ENCODE measurements at places on chromosomes 6 and 20. TPM values are rescaled to one million over a fixed set of nuclear protein-coding genes. Genes with fewer than 3 reads are reported as not detected.

DNA sequence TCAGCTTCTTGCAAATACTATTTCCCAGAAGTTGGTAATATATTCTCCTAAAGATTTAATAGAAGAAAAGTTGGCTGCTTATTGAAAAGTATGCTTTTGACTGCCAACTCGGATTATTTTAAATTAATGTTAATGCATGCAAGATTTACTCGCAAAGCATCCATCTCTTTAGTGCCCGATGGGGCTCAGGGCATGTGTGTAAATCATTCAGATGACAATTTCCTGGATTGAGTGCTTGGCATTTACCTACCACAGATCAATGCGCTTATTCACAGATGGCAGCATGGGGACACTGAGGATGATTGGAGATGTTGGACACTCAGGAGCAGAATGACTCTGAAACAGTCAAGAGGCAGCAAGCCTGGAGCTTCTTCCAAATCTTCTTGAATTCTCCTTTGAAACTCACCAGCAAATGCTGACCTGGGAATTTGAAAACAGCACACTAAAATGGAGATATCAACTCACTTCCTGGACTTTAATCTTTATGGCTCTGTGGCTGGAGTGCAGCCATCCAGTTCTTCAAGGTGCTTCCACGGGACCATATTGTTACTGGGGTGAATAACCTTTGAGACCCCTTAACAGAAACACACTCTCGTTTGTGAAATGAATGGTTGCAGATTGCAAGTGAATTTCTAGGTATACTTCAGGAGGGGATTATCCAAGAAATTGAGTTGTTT lies 34.1 kb upstream of the TIAM2 start:
- H3K4me1 ChIP-seq, result peaks cover 15% of the 10 kb centered on the region
- no peak for DNase-seq
- H3K27ac ChIP-seq, result peak overlapping the region; percentile 46
- no peaks in the 10 kb centered on the region for H3K27me3 ChIP-seq
- H3K36me3 ChIP-seq, result no peaks in the 10 kb centered on the region

DNA sequence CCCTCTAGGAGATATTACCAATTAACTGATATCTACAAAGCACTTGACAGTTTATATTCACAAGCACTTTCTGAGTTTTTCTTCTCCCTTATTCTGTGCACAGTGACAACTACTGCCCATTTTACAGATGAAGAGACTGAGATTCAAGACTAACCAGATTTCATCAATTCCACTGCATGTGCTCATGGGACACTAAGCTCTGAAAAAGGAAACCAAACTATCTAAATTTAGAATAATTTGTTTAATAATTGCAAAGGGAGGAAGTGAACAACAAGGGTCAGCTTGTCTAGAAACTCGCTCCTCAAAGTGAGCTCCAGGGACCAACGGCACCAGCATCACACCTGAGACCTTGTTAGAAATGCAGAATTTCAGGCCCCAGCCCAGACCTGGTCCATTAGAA lies 50.8 kb upstream of the MYLIP start:
- H3K36me3 ChIP-seq, result no peaks in the 10 kb centered on the region
- H3K4me3 ChIP-seq, result no peak overlapping the region
- DNase-seq, result no peak

GRCh38 chr6:17193106-17193775 lies 87.9 kb upstream of the RBM24 start:
- no peaks in the 10 kb centered on the region for H3K4me1 ChIP-seq
- H3K27ac ChIP-seq, result no peak overlapping the region
- H3K27me3 ChIP-seq, result no peaks in the 10 kb centered on the region
- DNase-seq, result no peak

DNA sequence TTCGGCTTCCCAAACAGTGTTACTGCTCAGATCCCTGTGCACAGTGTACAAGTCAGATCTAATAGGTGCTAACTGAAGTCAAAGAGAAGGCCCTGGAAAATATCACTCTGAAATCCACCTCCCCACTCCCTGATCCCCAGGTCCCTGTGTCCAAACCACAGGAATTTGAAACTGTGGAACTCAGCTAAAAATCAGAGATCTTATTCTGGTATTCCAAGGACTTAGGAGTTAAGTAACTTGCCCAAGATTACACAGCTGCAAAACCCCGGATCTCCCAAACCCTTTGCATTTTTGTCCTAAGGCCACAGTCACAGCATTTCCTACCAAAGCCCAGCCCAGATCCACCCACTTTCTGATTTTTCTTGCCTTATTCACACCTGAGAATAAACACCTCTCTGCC lies 32.3 kb upstream of the SLC23A2 start:
- DNase-seq, result no peak
- no peaks in the 10 kb centered on the region for H3K27me3 ChIP-seq
- no peaks in the 10 kb centered on the region for H3K4me1 ChIP-seq
- H3K27ac ChIP-seq, result no peak overlapping the region

- no peak for DNase-seq
- H3K27ac ChIP-seq, result no peak overlapping the region
- H3K4me3 ChIP-seq, result no peak overlapping the region
- H3K27me3 ChIP-seq, result no peaks in the 10 kb centered on the region
- no peaks in the 10 kb centered on the region for H3K36me3 ChIP-seq
Measured at GRCh38 chr6:9540126-9540525, 874.7 kb downstream of the TFAP2A start.

GRCh38 chr6:44219815-44220784 lies 3.3 kb upstream of the SLC29A1 start:
- H3K27ac ChIP-seq, result no peak overlapping the region
- H3K4me1 ChIP-seq, result peaks cover 42% of the 10 kb centered on the region
- DNase-seq, result no peak
- no peaks in the 10 kb centered on the region for H3K27me3 ChIP-seq

DNA sequence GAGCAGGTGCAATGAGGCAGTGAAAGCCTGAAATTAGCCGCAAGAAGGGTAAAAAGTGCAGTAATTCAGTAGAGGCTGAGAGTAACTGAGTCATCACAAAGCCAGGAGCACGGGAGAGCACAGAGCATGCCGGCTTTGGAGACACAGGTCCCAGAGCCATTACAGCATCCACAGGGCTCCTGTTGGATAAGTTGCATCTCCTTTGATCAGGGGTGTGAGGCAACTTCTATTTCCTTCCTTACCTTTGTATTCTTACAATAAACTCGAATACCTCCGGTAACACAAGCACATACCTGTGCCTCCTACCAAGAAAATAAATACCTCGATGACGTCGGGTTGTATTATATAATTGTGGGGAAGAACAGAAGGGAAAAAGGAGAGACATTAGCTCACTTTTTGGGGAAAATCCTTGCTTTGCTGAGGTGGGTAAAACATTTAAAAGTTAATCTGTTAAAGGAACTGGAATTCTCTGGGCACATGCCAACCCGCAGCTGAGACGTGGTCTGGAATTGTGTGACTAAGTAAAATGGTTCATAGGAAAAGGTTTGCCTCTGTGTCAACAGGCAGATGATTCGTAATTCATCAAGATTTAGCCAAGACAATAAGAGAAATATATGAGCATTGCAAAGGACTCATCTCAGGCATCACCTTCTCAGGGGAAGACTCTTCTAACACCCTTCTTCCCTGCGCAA lies 360.7 kb upstream of the ZFP64 start:
- H3K27me3 ChIP-seq, result no peaks in the 10 kb centered on the region
- no peak overlapping the region for H3K27ac ChIP-seq
- no peaks in the 10 kb centered on the region for H3K36me3 ChIP-seq
- DNase-seq, result no peak
- no peaks in the 10 kb centered on the region for H3K4me1 ChIP-seq

DNA sequence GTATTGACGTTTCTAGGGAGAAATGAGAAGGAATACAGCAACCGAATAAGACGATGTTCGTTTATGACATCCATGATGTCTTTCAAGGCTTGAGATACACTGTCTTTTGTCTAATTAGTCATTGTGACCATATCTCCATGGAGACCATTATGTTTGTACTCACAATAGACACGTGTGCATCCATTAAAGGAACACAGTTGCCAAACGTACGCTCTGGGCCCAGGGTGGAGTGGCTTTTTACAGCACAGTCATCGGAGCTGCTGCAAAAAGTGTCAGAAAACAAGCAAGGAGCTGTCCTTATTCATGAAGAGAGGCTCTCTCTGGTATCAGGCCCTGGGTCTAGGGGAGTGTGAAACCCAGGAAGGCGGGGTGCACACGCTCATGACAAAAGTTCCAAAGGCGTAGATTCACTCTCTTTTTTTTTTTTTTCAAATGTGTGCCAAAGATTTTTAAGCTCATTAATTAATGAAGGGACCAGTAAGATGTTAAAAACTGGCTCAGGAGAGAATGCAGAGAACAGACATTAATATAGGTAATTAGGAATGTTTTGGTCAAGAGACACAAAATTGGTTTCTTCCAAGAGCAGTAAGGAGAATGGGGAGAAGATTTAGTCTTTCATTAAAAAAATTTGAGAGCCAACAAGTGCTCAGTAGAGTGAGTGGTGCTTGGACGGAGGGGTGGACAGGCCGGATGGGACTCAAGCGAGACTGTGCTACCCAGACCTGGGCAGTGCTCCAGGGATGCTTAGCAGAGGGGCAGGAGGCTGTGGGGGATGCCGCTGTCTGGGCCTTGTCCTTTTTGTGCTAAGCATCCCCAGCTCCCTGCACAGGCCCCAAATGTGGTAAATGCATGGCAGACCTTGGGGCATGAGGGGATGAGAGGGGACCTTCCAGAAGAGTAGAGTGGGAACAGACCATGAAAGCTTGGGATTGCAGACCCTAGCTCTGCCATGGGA lies 34.9 kb upstream of the GTSF1L start:
- no peak overlapping the region for H3K4me3 ChIP-seq
- H3K27me3 ChIP-seq, result no peaks in the 10 kb centered on the region
- H3K27ac ChIP-seq, result no peak overlapping the region
- no peaks in the 10 kb centered on the region for H3K4me1 ChIP-seq
- H3K36me3 ChIP-seq, result no peaks in the 10 kb centered on the region

DNA sequence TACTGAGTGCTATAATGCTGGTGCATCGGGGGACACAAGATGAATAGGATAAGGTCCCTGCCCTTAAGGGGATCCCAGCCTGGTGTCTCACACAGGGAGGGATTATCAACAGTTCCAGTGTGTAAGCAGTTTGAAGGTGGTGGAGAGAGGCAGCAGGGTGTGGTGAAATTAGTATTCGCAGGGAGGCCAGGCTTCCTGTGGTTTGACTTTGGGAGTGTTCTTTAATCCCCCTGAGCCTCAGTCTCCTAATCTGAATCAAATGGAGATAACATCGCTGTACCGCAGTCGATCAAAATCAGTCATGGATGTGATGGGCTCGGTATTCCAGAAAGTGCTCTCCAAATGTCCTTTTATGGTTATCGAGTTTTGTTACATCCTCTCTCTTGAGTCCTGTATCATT lies 288.1 kb upstream of the SUPT3H start:
- H3K36me3 ChIP-seq, result no peaks in the 10 kb centered on the region
- H3K27ac ChIP-seq, result no peak overlapping the region
- H3K4me3 ChIP-seq, result no peak overlapping the region
- DNase-seq, result no peak

GRCh38 chr6:165047952-165048351 lies 261.5 kb downstream of the C6orf118 start:
- DNase-seq, result no peak
- H3K27me3 ChIP-seq, result no peaks in the 10 kb centered on the region
- no peak overlapping the region for H3K27ac ChIP-seq
- no peak overlapping the region for H3K4me3 ChIP-seq

DNA sequence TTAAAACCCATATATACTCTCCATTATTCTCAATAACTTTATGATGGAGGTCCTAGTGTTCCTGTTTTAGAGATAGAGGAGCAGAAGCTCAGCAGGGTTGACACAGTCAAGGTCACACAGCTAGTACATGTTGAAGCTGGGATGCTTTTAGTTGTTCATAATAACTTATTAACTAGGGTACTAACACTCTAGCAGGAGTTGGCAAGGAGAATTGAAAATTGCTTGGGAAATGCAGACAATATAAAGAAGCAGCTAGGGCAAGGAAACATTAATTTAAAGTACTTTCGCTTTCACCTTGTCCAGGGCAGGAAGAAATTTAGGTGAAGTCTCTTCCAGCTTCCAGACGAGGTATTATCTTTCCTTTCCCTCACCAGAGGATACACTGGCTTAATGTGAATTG lies 133.7 kb downstream of the RCAN2 start:
- H3K27me3 ChIP-seq, result no peaks in the 10 kb centered on the region
- no peak for DNase-seq
- H3K27ac ChIP-seq, result no peak overlapping the region
- H3K4me1 ChIP-seq, result no peaks in the 10 kb centered on the region
- no peaks in the 10 kb centered on the region for H3K36me3 ChIP-seq

GRCh38 chr6:3412779-3413500 lies 43.9 kb downstream of the SLC22A23 start:
- no peaks in the 10 kb centered on the region for H3K27me3 ChIP-seq
- peaks cover 26% of the 10 kb centered on the region for H3K4me1 ChIP-seq
- no peak for DNase-seq

DNA sequence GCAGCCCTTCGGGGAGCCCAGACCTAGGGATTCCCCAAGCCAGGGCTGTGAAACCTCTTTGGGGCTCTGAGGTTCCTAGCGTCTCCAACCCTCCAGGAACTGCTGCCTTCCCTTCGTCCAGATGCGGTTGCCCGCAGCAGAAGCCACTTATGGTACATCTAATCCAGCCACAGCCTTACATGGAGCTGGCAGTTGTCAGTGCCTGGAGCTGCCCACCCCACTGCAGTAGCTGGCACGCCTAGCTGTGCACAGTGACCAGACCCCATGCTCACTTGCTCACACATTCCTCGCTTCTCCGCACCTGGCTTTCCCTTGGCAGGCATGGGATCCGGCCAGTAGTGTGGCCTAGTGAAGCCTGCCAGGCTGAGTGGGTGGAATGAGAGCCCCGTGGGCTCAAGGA lies 547.6 kb downstream of the TBC1D32 start:
- no peak overlapping the region for H3K27ac ChIP-seq
- no peaks in the 10 kb centered on the region for H3K36me3 ChIP-seq
- no peaks in the 10 kb centered on the region for H3K4me1 ChIP-seq
- no peak for DNase-seq

DNA sequence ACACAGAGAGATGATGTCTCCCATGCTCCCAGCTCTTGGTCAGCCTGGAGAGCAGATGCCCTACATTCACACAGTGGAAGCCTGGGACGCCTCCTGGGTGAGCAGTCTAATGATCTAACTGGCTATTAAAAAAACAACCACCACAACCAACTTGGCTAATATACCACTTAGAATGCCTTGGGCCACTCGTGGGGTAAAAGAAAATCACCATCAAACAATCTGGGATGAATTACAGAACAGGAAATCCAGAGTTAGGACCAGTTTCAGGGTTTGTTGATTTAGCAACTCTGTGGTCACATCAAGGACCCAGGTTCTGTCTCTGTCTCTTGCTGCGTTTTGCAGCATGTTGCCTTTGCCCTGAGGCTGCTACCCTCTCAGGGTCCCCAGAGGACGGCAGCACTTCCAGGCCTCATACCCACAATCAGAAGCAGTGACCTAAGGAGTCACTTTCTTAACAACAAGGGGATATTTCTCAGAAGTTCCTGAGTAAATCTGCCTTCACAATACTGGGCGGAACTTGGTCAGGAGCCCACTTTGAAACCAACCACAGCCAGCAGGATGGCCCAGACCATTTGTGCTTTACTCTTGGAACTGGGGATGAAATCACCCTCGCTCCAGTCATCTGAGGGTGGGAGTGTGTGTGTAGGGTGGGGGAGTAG lies 118.7 kb downstream of the CLIC5 start:
- H3K4me1 ChIP-seq, result no peaks in the 10 kb centered on the region
- H3K27me3 ChIP-seq, result no peaks in the 10 kb centered on the region
- no peaks in the 10 kb centered on the region for H3K36me3 ChIP-seq
- DNase-seq, result no peak

ATP6V1G2 gene
- total RNA-seq, result 0.88 TPM

OR2H1 gene
- not detected for total RNA-seq

Measured in hepatocyte (in vitro differentiated cells).